ENCODE measurements at places on chromosomes 7 and 10.

DNA sequence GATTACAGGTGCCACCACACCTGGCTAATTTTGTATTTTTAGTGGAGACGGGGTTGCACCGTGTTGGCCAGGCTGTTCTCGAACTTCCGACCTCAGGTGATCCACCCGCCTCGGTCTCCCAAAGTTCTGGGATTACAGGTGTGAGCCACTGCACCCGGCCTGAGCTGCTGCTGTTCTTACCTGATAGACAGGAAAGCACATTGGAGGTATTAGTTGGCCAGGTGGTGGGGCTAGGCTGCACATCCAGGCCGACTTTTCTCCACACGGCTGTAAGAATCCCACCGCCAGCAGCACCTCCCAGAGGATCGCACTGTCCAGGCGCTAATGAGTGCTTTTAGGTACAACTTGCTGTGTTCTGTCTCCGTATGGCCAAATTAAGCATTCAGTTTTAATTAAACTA is 112.6 kb downstream of the WDR37 start:
- DNase-seq = no peak

DNA sequence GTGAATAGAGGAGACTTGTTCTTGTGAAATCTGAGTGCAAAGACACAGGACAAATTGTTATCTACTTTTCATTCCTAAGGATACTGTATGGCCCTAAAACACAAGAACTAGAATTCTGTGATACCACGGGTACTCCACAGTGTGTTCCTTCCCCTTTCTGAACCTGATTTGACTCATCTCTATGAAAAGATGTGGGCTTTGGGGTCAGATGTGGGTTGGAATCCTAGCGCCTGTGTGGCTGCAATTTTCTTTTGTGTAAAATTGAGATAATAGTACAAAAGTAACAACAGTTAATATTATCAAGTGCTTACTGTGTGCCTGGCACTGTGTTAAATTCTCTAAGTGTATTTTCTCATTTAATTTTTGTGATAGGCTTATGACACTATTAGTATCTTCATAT is 8.1 kb downstream of the SRGN start:
- no peak for DNase-seq

- no peak for DNase-seq
Measured at GRCh38 chr7:24707988-24708615, 49.2 kb downstream of the GSDME start.

DNA sequence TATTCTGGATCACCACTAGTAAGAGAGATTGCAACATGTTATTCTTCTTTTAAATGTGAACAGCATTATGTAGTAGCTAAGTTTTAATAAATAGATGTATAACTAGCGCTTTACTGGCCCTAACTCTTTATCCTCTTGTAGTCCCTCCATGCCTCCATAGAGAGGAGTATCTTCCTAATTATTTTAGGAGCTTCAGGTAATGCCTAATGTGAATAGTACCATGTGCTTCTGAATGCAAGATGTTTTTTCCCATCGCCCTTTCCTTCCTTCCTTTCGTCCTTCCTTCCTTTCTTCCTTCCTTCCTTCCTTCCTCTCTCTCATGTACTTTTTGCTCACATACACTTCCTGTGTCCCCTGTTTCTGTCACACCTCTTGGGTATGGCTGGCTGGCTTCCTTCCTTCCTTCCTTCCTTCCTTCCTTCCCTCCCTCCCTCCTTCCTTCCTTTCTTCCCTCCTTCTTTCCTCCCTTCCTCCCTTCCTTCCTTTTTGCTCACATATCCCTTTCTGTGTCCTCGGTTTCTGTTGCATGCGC is 290.7 kb downstream of the HDAC9 start:
- no peak for DNase-seq

DNA sequence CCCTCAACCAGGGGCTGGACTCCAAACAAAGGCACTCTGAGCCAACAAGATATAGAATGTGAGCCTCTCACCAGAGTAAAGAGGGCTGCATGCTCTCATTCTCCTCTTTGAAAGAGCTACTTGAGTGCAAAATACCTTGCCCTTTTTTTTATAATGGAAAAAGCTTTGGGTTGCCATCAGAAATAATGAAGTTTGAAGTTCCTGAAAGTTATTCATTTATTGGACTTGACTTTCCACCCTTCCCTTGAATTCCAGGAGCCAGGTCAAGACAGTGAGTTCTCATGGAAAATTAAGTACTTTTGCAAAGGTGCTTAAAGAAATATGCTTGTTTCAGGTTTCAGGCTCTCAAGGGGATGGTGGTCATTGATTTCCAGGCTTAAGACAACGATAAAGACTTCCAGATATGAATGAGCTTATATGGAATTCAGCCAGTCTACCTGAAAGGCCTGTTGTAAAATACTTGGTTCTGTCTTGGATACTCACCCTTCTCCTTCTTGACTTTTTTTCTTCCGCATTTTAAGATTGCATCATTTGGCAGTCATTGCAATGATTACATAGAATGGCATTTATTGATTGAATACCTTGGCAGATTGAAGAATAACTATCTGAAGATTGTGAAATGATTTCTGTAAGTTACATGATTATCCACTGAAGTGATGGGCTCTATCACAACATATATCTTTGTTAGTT is 696.4 kb downstream of the INHBA start:
- no peak for DNase-seq

DNA sequence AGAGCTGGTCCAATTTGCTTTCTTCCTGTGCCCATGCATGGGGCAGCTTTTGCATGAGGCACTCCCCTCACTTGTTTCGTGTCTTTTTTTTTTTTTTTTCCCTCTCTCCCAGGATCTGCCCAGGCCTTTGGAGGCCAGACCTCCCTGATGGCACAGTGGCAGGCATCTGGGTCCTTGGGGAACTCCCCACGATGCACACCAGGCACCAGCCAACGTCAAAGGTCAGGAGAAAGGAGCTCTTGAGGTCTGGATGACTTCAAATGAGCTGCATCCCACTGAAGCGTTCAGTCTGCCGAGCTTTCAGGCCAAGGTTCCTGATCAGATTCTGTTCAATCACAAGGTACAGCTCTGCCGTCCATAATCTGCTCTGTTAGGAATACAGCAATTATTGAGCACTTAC is 97.2 kb upstream of the CARD11 start:
- no peak for DNase-seq

- DNase-seq = no peak
Measured at GRCh38 chr10:35467186-35467585, 130.9 kb downstream of the CCNY start.

- no peak for DNase-seq
Measured at GRCh38 chr7:87473986-87474385, 1.5 kb downstream of the ABCB4 start.

DNA sequence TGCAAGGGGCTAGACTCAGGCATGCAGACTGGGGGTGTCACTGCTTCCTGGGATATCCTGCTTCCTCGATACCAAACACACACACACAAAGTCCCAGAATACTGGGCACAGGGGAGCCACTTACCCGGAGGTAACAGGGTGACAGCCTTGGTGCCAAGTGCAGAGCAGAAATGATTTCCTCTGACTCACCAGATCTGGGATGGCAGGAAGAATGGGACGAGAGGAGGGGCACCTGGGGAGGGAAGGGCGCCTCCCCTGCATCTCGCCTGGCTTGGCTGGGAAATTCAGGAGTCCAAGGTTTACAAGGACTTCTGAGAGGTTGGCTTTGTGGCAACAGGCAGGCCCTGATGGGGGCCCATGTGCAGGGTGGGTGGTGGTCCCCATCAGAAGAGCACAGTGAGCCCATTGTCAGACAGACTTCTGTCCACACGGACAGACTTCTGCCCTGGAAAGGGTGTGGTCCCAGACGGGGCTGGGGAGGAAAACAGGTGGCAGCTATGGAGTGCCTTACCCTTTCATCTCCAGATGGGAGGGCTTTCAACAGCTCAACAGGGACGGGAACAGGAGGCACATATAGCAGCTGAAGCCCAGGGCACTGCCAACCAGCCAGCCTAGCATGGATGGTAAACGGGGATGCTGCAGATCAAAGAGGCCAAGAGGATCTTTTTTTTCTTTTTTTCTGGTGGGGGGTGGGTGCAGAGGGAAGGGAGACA is 9.7 kb upstream of the CCL24 start:
- DNase-seq = no peak

GRCh38 chr7:148563583-148564274 is 26.8 kb upstream of the C7orf33 start:
- DNase-seq = no peak

DNA sequence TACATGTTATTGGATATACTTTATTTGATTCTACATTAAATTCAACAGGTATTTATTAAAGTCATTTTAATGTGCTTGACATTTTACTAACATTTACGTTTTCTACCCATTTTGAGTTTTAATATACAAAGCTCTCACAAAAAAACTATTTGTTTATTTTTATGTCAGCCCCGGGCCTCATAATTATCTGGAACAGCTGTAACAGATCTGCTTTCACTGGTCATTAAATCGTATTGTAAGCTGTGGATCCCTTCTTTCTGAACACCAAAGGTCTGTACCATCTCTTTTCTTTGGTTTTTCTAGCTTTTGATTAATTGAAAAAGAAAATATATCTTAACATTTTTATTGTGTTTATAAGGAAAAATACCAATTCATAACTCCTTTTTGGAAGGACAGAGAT is 73.5 kb downstream of the SEMA3E start:
- no peak for DNase-seq

DNA sequence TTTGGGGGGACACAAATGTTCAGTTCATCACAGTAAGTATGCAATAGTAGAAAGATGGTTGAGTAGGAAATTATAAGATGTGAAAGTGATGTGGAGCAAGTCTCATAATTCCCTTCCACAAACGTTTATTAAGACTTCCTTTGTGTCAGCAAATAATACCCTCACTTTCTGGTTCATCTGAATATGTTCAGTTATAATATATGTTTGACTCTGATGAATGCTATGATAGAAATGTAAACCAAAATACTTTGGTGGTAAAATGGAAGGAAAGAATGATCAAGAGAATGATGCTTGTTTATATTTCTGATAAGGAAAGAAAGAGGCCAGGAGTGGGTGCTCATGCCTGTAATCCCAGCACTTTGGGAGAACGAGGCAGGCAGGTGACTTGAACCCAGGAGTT is 111.7 kb upstream of the PLXDC2 start:
- no peak for DNase-seq

DNA sequence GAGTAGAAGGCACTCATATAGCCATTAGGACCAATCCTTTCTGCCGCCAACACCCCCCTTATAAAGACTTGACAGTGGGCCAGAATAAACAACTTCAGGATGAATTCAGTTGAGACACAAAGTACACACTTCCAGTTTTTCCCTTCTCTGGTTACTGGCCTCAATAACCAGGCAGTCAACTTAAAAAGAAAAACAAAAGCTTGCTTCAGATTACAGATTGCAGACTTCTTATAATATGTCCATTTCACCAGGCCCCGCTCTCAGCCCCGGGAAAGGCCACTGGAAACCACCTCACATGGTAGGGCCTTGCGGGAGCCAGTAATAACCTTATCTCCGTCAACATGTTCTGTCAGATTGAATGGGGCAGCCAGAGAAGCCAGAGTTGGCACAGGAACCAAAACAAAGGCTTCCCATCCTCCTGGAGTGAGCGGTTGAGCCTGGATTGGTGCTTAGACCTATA is 108.8 kb downstream of the EGFR start:
- DNase-seq = no peak

DNA sequence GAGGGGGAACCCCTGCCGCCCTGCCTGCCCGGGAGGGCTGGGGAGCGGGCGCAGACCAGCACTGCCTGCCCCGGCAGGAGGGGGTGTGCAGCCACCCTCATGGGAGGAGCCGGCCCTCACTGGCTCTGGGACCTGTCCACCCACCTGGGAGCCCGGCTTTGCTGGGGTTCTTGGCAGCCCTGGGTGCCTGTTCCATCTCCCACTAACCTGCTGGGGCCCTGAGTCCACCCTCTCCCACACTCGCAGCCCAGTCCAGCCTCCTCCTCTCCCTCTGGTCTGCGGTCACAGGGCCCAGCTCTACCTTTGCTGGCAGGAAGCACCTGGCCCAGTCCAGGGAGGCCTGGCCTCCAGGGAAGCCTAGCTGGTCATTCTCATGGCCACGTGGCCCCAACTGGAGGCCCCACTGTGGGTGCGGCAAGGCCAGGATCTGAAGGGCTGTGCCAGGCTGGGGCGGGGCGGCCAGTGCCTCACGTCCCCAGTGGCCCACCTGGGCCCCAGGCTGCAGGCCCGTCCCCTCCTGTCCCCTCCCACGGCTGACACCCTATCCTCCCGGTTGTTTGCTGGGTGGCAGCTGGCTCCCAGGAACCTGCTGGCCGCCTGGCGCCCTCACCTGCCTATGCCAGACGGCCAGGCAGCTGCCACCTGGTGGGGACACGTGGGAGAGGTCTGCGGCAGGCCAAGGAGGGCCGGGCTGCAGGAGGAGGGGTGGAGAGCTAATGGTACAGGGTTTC is at the start of gene TMEM184A:
Gene TMEM184A, minus strand, starts transcription at position 393 of the 731 bp plus-strand sequence. CDS start 721 bp downstream, outside the sequence.
- peak; percentile 38 for DNase-seq

- no peak for DNase-seq
Measured at GRCh38 chr10:104424719-104425118, 71.1 kb downstream of the CFAP58 start.

- no peak for DNase-seq
Measured at GRCh38 chr7:135168489-135169140, 1.9 kb downstream of the CYREN start.

- no peak for DNase-seq
Measured at GRCh38 chr10:27474741-27475140, 29.4 kb upstream of the RAB18 start.

GRCh38 chr7:50273301-50273700 is 31.2 kb upstream of the IKZF1 start:
- no peak for DNase-seq

- no peak for DNase-seq
Measured at GRCh38 chr10:5297466-5297865, 67.3 kb upstream of the UCN3 start.

GRCh38 chr10:86968994-86969355 is 693 bp downstream of the ADIRF start:
- DNase-seq = no peak

DNA sequence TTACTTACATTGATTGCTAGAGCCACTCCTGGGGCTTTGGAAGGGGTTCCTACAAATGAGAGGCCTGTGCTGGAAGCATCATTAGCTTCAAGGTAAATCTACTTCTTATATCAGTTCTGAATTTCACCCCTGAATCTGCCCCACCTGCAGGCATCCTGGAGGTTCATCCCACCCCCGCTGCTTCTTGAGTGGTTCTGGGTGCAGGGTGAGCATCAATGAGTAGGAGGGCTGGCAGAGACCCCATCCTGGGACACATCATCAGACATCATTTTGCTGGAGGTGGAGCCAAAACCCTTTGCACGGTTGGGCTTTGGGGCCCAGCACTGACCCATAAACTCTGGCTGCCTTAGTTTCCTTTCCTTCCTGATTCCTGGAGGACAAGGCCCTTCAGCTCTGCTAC is 143.7 kb downstream of the PTPN20 start:
- no peak for DNase-seq

DNA sequence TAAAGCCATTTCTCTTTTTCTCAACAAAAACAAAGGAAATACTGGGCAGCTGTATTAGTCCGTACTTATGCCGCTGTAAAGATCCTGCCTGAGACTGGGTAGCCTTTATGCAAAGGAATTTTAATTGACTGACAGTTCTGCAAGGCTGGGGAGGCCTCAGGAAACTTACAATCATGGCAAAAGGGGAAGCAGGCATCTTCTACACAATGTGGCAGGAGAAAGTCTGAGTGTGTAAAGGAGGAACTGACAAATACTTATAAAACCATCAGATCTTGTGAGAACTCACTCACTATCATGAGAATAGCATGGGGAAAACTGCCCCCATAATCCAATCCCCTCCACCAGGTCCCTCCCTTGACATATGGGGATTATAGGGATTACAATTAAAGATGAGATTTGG is 264.3 kb downstream of the SEMA3A start:
- no peak for DNase-seq
